ENCODE measurements at places on chromosomes 4 and X.

DNA sequence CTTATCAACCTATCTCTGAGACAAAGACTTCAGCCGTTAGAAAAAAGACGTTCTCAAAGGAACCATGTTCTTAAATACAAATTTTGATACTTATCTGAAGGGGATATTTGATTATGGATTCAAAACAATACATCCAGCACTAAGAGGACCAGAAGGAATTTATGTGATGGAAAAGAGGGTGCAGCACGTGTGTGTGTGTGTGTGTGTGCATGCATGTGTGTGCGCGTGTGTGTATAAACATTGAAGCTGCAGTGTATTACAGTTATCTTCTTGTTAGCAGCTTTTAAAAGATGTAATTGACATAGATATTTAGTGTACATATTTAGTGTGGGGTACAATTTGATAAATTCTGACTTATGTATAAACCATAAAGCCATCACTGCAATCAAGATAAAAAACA is 44.9 kb downstream of the ANK2 start:
- no peaks in the 10 kb centered on the region for H3K27me3 ChIP-seq
- H3K4me3 ChIP-seq, result no peak overlapping the region
- no peak for DNase-seq
- no peaks in the 10 kb centered on the region for H3K36me3 ChIP-seq

DNA sequence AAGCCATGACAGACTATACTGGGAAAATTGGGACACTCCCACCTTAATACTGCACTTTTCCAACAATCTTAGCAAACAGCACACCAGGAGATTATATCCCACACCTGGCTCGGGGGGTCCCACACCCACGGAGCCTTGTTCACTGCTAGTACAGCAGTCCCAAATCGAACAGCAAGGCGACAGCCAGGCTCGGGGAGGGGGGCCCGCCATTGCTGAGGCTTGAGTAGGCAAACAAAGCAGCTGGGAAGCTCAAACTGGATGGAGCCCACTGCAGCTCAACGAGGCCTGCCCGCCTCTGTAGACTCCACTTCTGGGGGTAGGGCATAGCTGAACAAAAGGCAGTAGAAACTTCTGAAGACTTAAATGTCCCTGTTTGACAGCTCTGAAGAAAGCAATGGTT is 118.3 kb downstream of the MAGEB5 start:
- no peak for DNase-seq
- H3K36me3 ChIP-seq, result no peaks in the 10 kb centered on the region
- no peaks in the 10 kb centered on the region for H3K4me1 ChIP-seq

DNA sequence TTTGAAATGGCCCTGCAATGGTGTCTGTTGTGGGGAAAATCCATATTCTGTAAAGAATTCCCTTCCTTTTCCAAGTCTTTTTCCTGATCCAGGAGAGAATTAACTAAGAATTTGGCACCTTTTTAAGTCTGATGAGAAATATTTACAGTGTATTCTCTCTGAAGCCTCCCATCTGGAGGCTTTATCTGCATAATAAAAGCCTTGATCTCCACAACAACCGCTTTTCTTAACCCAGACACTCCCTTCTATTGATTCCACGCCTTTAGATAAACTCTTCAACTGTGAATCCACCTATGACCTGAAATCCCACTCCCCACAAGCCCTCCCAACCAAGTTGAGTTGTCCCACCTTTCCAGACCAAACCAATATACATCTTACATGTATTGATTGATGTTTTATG is 43.1 kb upstream of the TMPRSS11E start:
- no peaks in the 10 kb centered on the region for H3K4me1 ChIP-seq
- peaks cover 5% of the 10 kb centered on the region for H3K27me3 ChIP-seq
- H3K27ac ChIP-seq, result no peak overlapping the region
- no peak overlapping the region for H3K4me3 ChIP-seq
- no peaks in the 10 kb centered on the region for H3K36me3 ChIP-seq
- DNase-seq, result no peak

GRCh38 chrX:135535077-135535940 is 14.8 kb downstream of the INTS6L start:
- H3K4me3 ChIP-seq, result no peak overlapping the region
- H3K27ac ChIP-seq, result peak overlapping the region; percentile 20
- no peak for DNase-seq
- H3K4me1 ChIP-seq, result peaks cover 43% of the 10 kb centered on the region
- H3K27me3 ChIP-seq, result no peaks in the 10 kb centered on the region

DNA sequence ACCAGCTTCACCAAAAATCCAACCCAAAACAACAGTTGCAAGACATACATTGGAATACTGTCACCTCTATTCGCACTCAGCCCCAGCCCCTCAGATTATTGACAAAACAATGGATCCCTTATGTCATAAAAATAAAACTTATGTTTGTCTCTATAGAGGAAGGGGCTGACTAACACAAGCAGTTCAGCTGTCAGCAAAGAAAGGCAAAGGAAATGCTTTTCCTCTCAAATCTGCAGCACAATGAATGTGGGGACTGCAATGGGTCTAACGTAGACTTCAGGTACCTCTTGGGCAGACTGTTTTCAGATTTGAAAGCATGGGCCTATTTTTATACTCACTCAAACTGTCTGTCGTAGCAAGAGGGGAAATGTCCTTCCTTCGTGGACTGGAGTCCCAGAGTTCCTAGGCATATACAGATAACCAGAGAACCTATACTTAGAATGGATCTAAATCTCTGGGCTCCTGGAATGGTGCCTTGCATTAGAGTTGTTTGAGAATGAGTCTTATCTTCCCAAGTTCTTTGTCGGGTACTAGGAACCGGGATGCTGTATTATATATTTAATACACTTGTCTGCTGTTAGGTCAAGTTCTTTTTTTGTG is 307.7 kb upstream of the DDX53 start:
- DNase-seq, result no peak
- H3K27ac ChIP-seq, result no peak overlapping the region
- no peak overlapping the region for H3K4me3 ChIP-seq
- H3K4me1 ChIP-seq, result no peaks in the 10 kb centered on the region

DNA sequence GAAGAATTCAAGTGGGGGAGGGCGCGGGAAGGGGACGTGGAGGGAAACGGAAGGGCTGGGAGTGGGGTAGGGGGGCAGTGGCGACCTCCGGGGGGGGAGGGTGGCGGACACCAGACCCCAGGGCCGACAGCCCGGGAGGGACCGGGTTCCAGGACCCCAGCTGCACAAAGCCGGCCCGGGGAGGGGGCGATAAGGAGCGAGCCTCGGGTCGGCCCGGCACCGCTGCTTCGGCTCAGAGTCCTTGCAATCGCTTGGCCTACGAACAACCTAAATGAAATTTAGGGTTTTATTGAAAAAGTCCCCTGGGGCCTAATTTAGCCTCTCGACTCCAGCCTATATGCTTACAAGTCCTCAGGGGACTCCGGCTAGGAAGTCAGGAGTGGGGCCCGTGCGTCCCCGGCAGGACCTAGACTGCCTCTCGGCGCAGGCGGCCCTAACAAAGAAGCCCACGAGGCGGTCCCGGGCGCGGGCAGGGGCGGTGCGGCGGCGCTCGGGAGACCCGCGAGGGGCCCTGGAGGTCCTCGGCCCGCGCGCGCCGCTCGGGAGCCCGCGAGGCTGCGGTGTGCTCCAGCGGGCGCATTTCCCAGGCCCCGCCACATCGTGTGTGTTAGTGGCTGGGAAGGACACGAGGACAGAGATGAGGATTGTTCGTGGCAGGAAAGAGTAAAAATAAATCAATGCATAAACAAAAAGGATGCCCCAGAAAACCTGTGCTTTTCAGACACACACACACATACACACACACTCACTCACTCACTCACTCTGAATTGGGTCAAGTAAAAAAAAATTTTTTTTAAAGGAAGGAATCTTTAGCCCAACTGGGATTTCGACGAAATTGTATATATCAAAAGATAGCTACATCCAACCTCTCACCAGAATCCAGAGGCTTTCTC is 70.0 kb downstream of the MGST2 start:
- H3K36me3 ChIP-seq, result no peaks in the 10 kb centered on the region
- peaks cover 54% of the 10 kb centered on the region for H3K27me3 ChIP-seq
- DNase-seq, result no peak
- peak overlapping the region; percentile 49 for H3K4me3 ChIP-seq

DNA sequence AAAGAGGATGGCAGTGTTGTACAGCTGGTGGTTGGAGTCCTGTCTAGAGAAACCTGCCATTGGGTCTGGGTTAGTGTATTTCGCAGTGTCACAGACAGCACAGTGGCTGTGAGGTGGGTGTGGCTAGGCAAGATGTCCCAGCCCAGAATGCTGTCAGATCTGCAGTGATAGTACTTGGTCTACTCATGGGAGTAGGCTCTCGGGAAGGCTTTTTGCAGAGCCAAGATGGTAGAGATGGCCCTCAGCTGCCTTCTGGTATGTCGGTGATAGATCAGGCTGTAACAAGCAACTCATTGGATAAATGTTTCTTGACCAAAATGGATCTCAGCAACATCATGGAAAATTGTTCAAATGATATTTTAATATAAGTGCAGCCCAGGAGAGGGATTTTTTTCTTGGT is 84.3 kb upstream of the WDR1 start:
- H3K4me1 ChIP-seq, result no peaks in the 10 kb centered on the region
- no peak overlapping the region for H3K27ac ChIP-seq
- H3K27me3 ChIP-seq, result peaks cover 4% of the 10 kb centered on the region
- no peak for DNase-seq
- no peak overlapping the region for H3K4me3 ChIP-seq
- H3K36me3 ChIP-seq, result no peaks in the 10 kb centered on the region

DNA sequence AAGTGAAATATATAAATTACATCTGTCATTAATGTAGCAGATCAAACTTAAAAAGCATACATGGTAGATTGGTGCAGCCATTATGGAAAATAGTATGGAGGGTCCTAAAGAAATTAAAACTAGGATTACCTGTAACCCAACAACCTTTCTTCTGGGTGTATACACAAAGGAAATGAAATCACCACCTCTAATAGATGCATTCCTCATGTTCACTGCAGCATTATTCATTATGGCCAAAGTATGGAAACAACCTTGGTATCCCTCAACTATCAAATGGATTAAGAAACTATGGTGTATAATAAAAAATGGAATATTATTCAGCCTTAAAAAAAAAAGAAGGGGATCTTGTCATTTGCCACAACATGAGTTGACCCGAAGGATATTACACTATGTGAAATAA is 13.7 kb downstream of the WDFY3 start:
- H3K27ac ChIP-seq, result no peak overlapping the region
- no peak overlapping the region for H3K4me3 ChIP-seq
- DNase-seq, result no peak

- H3K4me3 ChIP-seq, result no peak within 1 kb of the TSS
- peaks cover 14% of the 10 kb centered on the region for H3K4me1 ChIP-seq
- DNase-seq, result no peak
- H3K36me3 ChIP-seq, result no peaks in the 10 kb centered on the region
Observed at GRCh38 chrX:48786341-48786800, at the start of gene GATA1. Gene GATA1 (plus strand): TSS chrX:48786590. CDS start chrX:48791110, 4,520 bp downstream.

DNA sequence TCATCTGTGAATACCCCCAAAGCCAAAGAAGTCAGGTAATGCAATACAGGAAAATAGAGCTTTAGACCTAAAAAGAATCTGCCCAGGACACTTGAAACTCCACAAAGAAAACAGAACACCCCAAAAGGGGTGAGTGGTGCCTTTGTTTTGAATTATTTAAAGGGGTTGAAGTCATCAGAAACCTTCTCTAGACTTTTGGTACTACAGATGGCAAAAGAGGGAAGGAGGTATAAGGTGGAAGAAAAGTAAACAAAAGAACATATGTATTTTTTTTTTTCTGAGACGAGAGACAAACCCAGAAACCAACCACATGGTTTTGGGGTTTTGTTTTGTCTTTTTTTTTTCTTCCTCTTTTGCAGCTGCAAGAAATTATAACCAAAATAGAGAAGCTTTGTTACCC is 1477.8 kb downstream of the C4orf33 start:
- H3K4me3 ChIP-seq, result no peak overlapping the region
- no peaks in the 10 kb centered on the region for H3K4me1 ChIP-seq
- no peaks in the 10 kb centered on the region for H3K36me3 ChIP-seq
